ENCODE measurements at places on chromosomes 2 and 18. TPM values are rescaled to one million over a fixed set of nuclear protein-coding genes. Genes with fewer than 3 reads are reported as not detected.
A peak's percentile ranks its signal among the peaks of the same experiment; 100 is the strongest.

ARHGAP28 gene
- 24.5 TPM for total RNA-seq

DNA sequence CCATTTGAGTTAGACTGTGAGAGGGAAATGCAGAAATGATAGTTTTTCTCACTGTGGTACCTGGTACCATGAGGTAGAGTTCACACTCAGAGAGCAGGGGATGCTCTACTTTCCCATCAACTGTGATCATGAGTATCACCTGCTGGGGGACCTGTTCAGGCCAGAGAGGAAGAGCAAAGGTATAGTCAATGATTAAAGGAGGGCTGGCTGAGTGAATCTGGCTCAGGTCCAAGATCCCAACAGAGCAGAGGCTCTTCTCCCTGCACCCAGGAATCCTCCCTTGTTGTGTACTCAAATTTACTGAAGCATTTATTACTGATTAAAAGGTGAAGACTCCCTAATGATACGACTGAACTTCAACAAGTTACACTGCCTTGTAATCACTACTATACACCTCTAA lies 104.6 kb upstream of the CHRNA1 start:
- DNase-seq: no peak

DNA sequence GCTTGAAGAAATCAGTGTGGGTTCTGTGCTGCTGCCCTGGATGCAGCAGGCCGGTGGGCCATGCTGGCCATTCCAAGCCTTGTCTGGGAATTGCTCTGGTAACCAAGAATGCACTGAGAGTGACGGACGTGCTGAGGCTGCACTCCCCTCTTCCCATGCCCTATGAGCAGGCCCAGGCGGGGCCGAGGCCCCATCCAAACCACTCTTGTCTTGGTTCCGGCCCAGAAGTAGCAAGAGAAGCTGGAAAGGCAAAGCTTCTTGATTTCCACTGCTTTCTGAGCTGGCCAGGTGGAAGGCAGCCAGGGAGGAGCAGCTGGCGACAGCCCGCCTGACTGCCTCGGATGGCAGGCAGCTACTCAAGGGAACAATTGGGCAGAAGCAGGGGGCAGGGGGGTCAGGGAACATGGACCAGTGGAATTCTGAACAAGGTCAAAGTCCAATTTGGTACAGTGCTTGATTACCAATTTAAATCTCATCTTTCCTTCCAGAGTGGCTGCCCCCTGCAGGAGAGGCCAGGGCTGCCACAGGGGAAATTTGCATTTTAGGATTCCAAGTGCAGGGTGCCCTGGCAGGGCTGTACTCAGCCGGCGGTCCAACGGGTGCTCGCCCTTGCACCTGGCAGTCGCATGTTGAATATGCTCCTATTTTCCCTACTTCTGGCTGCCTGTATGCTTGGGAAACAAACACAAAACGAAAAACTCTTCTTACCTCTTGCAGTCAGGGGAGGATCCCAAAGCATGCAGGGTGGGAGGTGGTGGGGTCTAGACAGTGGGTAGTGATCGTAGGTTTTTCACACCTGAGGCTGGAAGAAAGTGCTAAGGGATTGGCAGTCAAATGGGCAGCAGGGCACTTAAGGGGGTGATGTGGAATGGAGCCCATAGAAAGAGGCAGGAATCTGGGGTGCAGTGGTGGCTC lies 67.3 kb downstream of the LIPG start:
- DNase-seq: peak; percentile 69

- DNase-seq: no peak
These were observed 86.0 kb downstream of the TPO start for GRCh38 chr2:1499033-1499795.

GRCh38 chr2:128321784-128322714 lies 3.4 kb upstream of the HS6ST1 start:
- DNase-seq: peak; percentile 97
